ENCODE measurements at places on chromosomes 6 and 20.

DNA sequence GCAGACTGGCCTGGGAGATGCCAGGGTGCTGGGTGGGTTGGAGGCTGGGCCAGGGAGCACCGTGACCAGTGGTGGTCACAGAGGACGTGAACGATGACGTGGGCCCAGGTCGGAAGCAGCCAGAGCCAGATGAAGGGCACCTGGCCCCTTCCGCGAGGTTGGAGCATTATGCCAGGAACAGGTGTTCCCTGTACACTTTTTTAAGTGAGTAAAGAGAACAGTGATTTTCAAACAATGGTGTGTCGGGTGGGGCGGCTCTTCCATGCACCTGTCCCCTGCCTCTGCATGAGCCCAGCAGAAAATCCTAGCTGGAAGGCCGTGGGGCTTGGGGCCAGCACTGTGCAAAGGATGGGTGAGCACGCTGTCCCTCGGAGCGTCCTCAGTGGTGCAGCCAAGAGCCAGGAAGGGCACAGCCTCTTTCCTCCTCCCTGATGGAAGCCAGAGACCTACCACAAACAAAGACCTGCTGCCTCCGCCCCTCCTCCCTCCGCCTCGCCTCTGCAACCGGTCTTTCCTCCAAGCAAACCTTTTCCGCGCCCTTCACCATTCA, 350.5 kb downstream of the ZFAND3 start:
- peak; percentile 36 for DNase-seq

DNA sequence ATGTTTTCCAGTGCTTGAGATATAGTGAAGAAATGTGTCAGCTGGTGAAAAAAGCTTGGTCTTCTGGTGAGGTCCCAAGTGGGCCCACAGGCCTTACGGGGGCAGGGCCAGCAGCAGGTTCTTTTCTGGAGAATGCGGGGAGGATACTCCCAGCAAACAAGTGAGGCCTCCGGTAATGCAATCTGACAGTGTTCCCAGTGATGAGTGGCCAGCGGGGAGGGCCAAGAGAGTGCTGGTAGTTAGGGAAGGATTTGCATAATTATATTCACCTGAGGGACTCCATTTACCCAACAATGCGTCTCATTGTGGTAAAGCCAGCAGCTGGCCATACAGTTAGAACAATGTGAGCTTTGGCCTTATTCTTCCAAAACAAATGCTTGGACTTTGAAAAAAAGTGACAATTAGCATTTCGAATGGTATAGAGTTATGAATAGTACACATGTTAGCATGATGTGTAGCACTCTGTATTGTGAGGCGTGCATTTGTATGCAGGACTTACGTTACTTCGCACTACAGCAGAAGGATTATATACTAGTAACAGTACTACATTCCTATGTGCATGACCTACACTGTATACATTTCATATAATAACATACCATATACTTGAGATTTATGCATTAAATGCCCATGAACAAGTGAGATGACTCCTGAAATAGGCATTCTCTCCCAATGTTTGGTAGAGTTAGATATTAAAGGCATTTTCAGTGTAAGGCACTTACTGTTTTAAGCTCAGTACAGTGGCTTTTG, 69.8 kb downstream of the MYB start:
- DNase-seq = no peak

GRCh38 chr6:11918739-11919605, 93.1 kb upstream of the HIVEP1 start:
- no peak for DNase-seq

DNA sequence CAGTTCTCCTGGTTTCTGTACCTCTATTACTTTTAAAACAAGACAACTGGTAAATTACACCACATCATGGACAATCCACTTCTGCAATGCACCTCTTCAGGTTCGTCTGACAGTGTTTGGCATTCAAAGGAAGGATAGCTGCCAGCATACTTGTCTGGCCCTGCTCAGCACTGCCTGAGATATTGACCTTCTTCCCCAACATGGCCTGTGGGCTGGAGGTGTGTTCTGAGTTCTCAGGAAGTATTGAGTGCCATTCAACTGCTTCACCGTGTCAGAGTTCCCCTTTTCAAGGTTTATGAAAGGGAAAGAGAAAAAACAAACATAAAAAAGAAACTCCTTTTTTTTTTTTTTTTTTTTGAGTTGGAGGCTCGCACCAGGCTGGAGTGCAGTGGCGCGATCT, 267.9 kb upstream of the SASH1 start:
- peak; percentile 6 for DNase-seq

DNA sequence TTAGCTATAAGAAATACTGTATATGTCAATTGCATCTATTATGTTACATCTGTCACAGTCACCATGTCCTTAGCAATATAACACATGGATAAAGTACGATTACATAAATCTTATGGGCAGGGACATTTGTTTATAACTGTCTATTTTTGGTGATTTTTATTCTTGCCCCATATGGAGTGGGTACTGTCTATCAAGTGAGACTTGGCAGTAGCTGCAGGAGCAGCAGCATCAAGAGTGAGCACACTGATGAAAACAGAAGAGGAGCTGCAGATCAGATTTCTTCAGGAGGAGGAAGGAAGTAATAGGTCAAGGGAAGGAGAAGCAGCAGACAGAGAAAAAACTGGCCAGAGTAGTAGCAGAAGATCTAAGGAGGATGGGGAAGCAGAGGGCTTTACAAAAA, 516.7 kb downstream of the C6orf118 start:
- no peak for DNase-seq

GRCh38 chr6:26411751-26412150, 9.7 kb downstream of the BTN3A1 start:
- DNase-seq = no peak

- DNase-seq = no peak
Observed at GRCh38 chr6:137783710-137784109, 83.3 kb upstream of the TNFAIP3 start.

DNA sequence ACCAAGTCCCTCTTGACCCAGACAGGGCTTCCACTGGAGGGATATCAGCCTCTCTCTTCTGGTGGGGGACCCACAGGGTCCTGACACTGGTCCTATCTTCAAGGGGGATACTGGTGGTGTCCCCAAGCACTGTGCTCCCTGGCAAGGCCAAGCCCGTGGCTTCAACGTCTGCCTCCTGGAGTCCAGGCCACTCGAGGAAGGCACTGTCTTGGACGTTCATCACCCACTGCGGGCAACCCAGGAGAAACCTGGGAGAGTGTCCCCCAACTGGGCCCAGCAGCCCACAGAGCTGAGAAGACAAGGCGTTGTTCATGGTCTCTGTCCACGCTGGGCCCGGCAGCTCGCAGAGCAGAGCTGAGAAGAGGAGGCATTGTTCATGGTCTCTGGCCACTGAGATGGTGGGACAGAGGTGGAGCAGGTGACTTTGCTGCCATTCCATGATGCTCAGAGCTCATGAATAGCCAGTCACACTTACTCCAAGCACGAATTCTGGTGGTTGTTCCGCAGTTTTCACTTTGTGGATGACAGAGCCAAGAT, 37.5 kb upstream of the FRMD1 start:
- no peak for DNase-seq

DNA sequence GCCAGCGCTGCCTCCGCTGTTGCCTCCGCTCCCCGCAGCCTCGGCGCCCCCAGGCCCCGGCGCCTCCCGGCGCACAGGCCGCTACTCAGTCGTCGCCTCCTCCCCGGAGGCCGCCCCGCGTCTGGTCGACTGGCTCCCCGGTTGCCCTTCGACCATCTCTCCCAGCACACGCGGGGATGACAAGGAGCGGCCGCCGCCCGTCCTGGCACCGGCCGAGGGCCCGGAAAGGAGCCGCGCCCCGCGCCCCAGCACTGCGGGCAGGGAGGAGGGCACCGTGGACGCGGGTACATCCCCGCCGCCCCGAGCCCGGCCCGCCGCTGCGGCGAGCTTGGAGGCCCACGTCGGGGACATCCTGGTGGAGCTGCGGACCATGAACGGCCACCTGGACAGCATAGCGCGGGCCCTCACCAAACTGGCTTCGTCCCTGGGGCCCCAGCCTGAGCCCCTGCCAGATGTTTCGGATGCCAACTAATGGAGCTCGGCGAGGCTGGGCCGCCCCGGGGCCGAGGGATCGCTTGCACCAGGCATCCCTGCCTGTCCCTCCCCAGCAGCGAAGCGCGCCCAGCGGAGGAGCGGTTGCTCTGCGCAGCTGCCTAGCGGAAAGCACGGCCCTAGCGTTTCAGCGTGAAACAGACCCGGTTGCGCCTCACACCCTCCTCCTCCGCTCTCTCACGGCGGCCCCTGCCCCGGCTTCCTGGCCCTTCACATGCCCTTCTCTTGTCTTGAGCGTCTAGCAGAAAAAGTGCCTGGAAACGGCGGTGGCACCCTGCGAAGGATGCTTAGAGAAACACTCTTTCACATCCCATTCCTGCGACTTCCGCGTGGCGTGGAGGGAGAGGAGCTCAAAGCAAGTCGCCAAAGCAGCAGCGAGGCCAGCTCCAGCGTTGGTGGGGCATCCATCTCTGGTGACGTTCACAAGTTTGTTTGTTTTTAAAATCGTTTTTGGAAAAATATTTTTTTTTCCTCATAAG, 285.8 kb upstream of the SUPT3H start:
- no peak for DNase-seq

DNA sequence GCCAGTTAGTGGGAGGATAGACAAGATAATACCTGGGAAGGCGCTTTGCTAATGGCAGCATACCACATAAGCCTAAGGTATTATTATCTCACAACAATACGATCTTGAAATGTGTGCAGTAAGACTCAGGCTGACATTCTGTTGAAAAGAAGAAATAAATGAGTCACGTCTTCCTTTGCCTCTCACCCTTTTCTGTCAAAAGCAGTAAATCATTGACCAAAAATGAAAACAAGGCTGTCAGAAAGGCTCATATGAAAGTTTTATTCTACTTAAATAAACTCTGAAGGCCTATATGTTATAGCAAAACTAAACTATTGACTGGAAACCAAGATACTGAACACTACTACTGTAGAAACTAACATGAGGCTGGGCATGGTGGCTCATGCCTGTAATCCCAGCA, 43.1 kb upstream of the IL20RA start:
- DNase-seq = no peak

DNA sequence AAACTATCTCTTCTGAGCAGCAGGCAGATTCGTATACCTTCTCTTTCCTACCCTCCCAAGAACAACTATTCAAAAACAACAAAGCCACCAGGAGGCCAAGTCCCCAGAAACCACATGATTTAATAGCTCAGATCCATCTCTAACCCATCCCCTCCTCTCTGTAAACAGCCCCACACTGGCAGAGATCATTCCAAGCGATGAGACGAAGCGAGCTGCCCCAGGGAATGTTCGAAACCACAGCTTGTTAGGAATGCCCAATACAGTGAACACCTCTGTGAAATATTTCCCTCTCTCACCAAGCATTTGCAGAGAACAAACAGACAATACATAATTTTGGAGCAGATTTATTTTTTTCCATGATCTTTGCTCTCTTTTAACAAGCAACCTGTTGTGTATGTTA, 231.8 kb downstream of the SOD2 start:
- no peak for DNase-seq

- DNase-seq = no peak
Observed at GRCh38 chr6:20936949-20937348, 402.7 kb downstream of the CDKAL1 start.

DNA sequence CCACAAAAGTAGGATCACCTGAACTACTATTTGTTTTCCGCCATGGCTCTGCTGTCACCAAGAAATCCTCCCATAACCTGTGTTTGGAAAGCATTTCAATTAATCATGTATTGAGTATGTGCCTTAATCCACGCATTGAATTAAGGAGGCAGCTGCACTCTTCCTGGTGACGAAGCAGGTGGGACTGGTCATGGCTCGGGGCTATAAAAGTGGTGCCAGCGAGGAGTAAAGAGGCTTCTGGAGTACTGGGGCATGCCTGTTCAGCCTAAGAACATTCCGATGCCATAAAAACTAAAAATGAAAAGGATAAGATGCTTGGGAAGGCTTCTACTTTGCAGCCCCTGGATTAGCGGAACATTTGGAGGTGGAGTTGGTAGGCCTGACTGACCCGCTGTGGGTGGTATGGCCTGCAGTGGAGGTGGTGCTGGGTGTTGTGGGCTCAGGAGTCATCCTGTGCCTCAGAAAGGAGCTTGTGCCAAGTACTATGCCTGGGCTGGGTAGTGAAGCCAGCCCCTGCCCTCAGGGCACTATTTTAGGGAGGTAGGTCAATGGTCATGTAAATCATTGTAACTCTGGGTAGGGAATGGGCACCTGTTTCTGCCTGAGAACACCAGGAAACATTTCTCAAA, 110.5 kb downstream of the B3GAT2 start:
- DNase-seq = no peak

DNA sequence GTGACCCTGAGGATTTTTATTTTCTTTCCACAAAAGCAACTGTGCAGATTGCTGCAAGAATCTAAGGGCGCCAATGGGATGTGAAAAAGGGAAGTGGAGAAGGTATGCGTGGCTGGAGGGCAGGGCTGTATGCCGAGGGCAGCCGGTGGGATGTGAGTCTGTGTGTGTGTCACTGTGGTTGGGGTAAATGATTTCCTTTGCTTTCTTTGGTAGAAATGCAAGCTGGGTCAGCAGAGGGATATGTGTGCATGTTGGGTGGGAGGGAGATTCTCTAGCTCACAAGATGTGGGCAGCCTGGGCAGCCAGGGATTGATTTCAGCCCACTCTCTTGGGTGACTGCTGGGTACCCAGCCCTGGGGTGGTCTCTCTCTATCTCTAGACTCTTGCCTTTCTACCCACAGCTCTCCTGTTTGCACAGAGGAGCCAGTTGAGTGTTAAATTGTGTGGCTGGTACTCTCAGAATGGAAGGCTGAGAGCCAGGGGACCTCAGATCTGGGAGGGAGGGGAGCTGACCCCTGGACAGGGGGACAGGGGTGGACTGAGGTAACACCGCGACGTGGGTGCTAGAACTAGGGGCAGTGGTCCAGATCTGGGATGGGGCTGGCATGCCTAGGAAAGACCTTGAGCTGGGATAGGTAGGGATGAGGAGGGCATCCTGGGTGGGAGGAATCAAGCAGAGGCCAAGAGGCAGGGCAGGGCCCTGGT, 136.8 kb upstream of the RNF24 start:
- no peak for DNase-seq

DNA sequence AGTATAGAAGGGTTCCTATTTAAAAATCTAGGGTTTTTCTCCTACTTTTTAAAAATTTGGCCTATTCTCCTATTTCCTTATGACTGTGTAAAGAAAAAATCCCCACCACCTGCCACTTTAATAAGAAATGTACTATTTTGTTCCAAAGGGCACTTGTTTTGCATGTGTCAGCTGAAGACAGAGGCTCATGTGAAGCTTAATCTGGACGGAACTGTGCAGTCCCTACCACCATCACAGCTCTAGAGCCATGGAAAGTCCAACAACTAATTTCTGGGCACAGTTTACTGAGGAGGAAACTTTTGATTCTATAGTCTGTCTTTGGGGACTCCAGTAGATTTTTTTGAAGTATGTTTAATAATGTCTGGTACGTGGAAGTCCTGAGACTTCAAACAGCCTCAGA, 60.0 kb upstream of the AHI1 start:
- DNase-seq = no peak

- DNase-seq = no peak
Observed at GRCh38 chr6:30684386-30685156, 1.9 kb downstream of the PPP1R18 start.

- peak; percentile 16 for DNase-seq
Observed at GRCh38 chr20:5557123-5557522, 193.1 kb upstream of the SHLD1 start.

All from prostate gland (tissue), 2 donors.